ENCODE measurements at places on chromosomes 7 and 10. TPM values are rescaled to one million over a fixed set of nuclear protein-coding genes. Genes with fewer than 3 reads are reported as not detected.

The HOXA13 gene
- 0.16 TPM for total RNA-seq

The THAP5 gene
- 35.6 TPM for total RNA-seq

The STEAP1B gene
- 0.66 TPM for total RNA-seq

The CTAGE15 gene
- total RNA-seq: not detected
